Activated T-helper 1 cell treated with anti-CD3 and anti-CD28 coated beads, Interleukin-2, amount 50 U/mL, for 16 hours (primary cell): ENCODE measurements at places on chromosomes 7 and 10.

DNA sequence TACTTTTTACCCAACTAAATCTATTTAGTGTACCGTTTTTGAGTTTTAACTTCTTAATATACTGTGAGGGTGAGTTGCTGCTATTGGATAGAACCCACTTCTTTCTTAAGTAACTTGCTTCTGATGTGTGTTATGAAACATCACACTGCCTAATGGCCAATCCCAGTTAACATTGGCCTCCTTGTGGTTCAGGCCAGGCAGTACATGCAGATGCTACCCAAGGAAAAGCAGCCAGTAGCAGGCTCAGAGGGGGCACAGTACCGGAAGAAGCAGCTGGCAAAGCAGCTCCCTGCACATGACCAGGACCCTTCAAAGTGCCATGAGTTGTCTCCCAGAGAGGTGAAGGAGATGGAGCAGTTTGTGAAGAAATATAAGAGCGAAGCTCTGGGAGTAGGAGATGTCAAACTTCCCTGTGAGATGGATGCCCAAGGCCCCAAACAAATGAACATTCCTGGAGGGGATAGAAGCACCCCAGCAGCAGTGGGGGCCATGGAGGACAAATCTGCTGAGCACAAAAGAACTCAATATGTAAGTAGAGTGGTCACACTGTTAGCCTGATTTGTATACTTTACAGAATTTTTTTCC, 39.7 kb downstream of the TES start:
- DNase-seq: no peak

DNA sequence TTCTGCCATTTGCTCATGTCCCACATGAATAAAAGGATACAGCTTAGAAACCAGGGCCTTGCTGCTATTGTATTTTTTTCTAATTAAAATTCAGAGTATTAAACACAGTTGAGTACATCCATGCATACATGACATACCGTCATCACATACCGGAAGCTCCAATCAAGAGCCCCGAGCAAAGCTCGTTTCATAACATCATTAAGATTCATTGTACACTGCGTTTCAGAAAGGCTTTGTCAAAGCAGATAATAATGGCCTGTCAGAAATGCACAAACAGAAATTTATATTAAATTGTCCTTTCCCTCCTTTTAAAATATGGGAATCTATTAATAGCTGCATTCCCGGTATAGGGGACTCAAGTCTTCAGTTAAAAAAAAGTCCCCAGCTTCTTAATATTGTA, 103.4 kb downstream of the PRTFDC1 start:
- no peak for DNase-seq

GRCh38 chr10:87625661-87626060, 34.0 kb upstream of the PAPSS2 start:
- DNase-seq: no peak

DNA sequence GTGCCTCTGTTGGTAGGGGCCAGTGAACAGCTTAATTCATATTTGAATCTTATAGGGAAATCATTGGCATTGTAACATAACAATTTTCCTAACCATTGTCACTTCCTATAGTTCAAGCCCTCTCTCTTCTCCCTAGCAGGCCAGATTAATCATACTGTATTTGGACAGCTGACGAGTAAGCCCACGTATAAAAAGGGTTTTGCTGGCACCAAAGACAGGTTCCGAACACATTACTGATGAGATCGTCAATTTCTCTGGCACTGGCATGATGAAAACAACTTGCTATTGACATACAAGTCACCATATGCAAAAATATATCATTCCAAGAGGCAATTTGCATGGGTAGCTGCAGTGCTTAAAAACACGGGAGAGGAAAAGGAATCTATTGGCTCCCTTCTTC, 891.1 kb upstream of the AUTS2 start:
- no peak for DNase-seq

DNA sequence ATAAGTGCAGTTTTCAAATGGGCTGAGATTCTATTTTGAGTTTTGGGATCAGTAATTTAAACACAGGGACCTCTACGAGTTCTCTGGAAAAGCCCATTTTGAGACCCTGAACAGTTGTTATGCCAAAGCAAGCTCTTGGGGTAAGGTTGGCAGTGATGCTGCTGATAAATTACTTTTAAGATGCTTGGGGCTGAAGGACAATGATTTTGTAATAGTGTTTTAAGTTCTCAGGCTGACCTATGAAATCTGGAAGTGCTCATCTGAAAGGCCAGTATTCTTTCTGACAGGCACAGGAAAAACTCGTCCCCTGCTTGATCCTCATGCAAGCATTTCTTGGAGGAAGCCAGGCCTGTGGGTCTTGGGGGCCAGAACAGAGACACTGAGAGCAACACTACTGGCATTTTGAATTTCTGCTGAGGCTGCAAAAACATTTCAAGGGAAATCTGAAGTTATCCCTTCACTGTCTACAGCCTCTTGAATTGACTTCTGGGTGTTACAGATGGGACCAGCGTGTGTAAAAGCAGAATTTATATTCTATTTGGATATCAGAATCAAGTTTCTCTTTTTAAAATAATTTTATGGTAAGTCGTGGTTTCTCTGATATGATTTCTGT, 79.7 kb downstream of the AUTS2 start:
- no peak for DNase-seq

GRCh38 chr7:18497082-18497481, 1.5 kb downstream of the HDAC9 start:
- no peak for DNase-seq

DNA sequence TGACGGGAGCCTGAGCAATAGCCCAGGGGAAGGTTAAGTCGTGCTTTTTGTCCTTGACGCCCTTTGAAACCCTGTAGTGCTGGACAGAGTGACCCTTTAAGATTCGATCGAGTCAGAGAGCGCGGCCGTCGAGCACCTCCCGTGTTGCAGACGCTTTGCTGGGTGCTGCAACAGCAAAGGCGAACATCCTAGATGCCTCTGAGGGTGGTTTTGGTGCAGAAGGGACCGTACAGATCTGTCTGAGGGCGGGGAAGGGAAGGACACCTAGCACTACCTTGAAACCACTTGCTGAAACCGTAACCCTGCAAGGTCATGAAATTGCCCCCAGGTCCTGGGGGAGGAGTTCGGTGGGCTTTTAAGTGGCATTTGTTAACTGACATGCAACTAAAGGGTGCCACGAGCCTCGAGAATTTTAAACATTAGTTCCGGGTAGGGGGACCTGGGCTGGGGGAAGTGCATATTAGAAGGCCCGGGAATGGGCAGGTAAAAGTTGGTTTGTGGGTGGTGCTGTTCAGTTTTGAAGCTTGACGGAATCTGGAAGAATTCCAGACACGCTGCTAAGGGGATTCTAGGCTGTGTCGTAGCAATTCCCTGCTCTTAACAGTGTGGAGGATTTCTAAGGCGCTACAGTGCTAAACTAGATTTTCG, 786 bp downstream of the ATP5F1C start:
- no peak for DNase-seq

- no peak for DNase-seq
Observed at GRCh38 chr10:113323985-113324384, 228.9 kb upstream of the HABP2 start.

DNA sequence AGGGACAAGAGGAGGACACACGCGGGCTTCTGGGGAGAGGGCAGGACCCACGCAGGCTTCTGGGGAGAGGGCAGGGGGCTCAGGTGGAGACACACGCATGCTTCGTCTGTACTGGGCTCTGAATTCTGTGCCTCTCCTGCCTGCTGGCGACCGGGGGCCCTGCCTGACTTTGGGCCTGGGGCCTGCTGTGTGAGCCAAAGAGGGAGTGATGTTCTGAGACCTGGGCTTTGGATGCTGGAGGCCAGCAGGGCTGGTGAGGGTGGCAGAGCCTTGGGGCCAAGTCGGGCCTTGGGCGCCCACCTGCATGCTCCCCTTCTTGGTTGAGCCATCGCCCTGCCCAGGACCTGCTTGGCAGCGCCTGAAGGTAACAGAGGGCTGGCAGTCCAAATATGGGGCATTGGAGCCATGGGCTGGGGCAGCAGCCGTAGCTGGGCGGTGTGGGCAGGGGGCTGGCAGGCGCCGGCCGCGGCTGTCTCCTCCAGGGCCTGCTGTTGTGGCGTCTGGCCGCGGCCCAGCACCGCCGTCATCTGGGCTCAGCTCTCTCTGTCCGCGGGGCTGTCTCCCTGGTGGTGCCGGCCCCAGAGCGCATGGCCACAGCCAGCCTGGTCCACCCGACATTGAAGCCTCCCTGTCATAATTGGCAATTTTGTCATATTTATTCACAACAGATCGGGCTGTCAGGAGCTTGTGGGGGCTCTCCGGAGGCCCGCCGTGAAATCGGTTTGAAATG, 78.9 kb downstream of the UNCX start:
- no peak for DNase-seq

- DNase-seq: no peak
Observed at GRCh38 chr7:122896509-122896908, 10.2 kb upstream of the CADPS2 start.

- DNase-seq: no peak
Observed at GRCh38 chr10:68086910-68087684, 12.0 kb upstream of the HERC4 start.

GRCh38 chr7:77181015-77181595, 18.5 kb downstream of the FGL2 start:
- DNase-seq: no peak

DNA sequence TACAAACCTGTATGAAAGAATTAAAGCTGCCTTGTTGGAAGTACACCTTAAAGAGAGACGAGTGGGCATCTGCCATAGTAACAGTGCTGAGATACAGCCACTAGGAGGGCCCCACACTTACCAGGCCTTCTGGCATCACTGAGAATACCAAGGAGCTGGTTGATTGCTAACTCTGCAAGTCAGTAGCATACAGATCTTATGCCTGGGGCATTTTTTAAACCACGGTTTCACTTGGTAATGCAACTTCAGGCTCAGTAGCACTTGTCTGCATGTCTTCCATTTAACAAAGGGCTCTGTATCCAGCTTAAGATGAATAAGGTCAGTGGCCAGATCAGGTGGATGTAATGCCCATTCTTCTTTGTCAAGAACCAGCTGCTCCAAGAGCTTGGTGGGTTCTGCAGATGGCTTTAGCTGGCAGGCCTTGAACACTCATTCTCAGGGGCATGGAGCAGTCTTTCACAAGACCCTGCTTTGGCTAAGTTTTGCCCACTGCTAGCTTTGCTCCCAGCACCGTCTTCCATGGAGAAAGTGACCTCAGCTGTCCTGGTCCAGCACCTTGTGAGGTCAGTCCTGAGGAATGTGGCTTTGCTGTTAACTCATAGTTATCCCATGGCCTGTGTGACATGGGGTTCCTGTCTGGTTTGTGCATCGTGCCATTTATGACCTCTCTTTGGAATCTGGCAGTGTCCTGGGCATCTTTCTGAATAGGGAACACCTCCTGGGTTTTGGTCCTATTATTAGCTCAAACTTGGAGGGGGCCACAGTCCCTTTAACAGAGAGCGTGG, 68.1 kb downstream of the BMPER start:
- no peak for DNase-seq

DNA sequence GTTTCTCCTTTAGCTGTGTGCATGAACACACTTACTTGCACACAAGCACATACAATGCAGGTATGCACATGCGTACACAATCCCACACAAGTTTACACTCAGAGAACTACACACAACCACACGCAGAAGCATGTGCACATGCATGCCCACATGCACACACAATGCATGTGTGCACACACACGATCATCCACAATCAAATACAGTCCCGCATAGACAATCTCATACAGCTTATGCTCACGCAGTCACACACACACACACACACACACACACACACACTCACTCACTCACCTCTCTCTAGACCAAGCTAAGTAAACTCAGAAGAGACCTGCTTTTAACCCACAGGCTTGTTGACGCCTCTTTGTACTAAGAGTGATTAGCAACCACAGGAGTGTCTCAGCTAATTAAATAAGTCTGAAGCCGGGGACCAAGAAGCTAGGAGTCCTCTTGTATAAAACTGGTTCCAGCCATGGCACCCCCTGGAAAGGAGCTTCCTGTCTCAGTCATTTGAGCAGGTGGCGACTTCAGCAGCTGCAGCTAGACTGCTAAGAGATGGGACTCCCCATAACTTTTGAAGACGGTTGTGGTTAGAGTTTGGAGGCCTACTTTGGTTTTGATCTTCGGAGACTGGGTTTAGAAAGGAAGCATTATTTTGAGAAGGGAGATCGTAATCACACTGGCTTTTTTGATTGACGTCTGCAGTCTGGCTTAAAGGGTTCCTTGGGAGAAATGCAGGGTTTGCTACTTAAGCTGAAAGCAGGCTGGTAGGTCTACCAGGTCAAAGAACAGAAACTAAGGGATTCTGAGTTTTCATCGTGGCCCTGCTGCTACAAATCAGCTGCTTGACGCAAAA, 82.3 kb upstream of the ADRB1 start:
- peak; percentile 39 for DNase-seq

- DNase-seq: no peak
Observed at GRCh38 chr10:17383801-17384555, 70.4 kb downstream of the ST8SIA6 start.

GRCh38 chr7:18352339-18353255, 143.0 kb upstream of the HDAC9 start:
- no peak for DNase-seq

DNA sequence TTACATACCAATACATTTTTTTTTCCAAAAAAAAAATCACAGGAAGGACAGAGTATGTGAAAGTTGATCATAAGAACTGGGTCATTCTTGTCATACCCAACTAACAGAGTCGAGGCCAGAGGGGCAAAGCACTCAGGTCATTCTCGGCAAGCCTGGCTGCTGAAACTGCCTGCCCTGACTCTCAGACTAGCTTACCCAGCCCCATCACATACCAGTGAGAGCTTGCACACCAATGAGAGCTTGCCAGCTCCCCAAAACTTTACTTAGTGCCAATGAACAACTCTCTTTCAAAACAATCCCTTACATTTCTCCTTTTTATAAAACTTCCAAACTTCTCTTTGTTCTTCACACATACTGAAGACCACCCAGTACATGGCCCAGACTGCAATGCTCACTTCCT, 48.9 kb downstream of the VOPP1 start:
- DNase-seq: no peak

DNA sequence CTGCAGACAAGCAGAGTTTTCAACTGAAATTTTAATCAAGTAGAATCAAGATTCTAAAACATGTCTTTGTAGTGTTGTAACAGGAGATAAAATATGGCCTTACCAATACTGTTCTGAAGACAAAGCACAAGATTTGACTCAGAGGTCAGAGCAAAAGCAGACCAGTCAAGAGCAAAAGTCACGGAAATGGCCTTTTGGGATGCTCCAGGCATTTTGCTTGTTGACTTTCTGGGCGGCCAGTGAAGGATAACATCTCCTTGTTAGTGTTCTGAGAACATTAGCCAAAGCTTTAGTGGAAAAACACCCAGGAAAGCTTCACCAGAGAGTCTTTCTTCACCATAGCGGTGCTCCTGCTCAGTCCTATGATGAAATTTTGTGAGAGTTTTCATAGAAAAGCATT, 590.6 kb downstream of the ARL4A start:
- no peak for DNase-seq

DNA sequence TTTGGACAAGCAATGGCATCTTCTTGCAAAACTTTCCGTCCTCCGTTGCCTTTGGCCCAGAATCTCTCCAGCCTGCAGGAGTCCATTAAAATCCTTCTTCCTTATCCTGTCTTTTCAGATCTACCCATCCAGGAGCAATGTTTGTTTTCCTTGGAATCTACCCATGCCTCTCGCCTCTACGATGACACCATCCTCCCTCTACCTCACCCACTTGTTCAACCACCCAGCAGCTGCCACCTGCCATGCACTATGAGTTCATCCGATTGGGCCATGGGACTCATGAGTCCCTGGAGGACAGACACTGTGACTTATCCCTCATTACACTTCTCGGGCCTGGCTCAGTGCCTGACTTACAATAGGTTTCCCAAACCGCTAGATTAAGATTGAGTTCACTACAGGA, 26.8 kb upstream of the MGMT start:
- no peak for DNase-seq
